GM23338 (cell line): ENCODE measurements at places on chromosomes 2 and 18. TPM values are rescaled to one million over a fixed set of nuclear protein-coding genes. Genes with fewer than 3 reads are reported as not detected.

The C2orf72 gene
- 1.3 and 1.4 TPM in 2 replicates for total RNA-seq

The NAB1 gene
- total RNA-seq, result 35.9 and 40.2 TPM in 2 replicates

- no peaks in the 10 kb centered on the region for H3K36me3 ChIP-seq
- H3K27me3 ChIP-seq, result no peaks in the 10 kb centered on the region
- no peak overlapping the region for H3K27ac ChIP-seq
- no peaks in the 10 kb centered on the region for H3K4me1 ChIP-seq
- no peak overlapping the region for H3K4me3 ChIP-seq
These were observed 150.9 kb downstream of the RTP5 start for GRCh38 chr2:242020196-242021004.

GRCh38 chr2:47076586-47077441 lies 78.3 kb downstream of the STPG4 start:
- H3K4me1 ChIP-seq, result peaks cover 22% of the 10 kb centered on the region
- no peaks in the 10 kb centered on the region for H3K36me3 ChIP-seq
- DNase-seq, result no peak
- no peaks in the 10 kb centered on the region for H3K27me3 ChIP-seq

DNA sequence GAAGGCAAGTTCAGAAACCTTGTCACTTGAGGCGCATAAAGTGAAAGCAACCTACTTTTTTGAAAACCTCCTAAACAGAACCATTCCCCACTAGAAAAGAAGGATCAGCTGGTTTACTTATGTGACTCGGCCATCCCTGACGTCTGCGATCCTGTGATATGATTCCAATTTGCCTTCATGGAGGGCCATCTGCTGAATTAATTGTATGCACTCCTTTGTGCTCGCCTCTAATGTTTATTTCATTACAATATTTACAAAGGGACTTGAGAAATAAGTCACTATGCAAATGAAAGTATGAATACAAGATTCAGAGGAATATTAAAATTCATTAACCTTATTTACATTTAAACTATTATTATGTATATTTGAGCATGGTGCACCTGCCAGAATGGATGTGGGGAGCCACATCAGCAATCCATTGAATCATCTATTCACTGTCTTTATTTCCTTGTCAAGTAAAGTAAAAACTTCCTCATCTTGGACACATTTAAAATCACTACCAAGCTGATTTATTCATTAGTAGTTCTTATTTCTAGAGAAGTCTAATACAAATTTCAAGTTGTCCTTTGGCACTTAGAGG lies 96.5 kb downstream of the RBM43 start:
- H3K4me1 ChIP-seq, result peaks cover 24% of the 10 kb centered on the region
- H3K4me3 ChIP-seq, result no peak overlapping the region
- no peak overlapping the region for H3K27ac ChIP-seq

GRCh38 chr18:13570856-13571495 lies 155.4 kb downstream of the FAM210A start:
- H3K4me1 ChIP-seq, result no peaks in the 10 kb centered on the region
- no peaks in the 10 kb centered on the region for H3K27me3 ChIP-seq
- no peak overlapping the region for H3K27ac ChIP-seq
- no peaks in the 10 kb centered on the region for H3K36me3 ChIP-seq
- DNase-seq, result no peak
- H3K4me3 ChIP-seq, result no peak overlapping the region

The APOB gene
- total RNA-seq, result 0.56 and 0.62 TPM in 2 replicates

GRCh38 chr2:223044092-223044836 lies 7.7 kb upstream of the KCNE4 start:
- no peaks in the 10 kb centered on the region for H3K36me3 ChIP-seq
- DNase-seq, result no peak
- H3K4me1 ChIP-seq, result no peaks in the 10 kb centered on the region
- no peak overlapping the region for H3K27ac ChIP-seq
- H3K4me3 ChIP-seq, result no peak overlapping the region
- H3K27me3 ChIP-seq, result no peaks in the 10 kb centered on the region
